Foreskin keratinocyte (primary cell): ENCODE measurements at places on chromosomes 7 and 10. TPM values are rescaled to one million over a fixed set of nuclear protein-coding genes. Genes with fewer than 3 reads are reported as not detected.

Gene MRLN
- total RNA-seq, result not detected in 2 replicates

- no peak for DNase-seq
Measured at GRCh38 chr10:3404381-3404780, 231.8 kb upstream of the PITRM1 start.

Gene MEOX2
- total RNA-seq, result not detected in 2 replicates

Gene NACAD
- 4.4 and 5.3 TPM in 2 replicates for total RNA-seq

DNA sequence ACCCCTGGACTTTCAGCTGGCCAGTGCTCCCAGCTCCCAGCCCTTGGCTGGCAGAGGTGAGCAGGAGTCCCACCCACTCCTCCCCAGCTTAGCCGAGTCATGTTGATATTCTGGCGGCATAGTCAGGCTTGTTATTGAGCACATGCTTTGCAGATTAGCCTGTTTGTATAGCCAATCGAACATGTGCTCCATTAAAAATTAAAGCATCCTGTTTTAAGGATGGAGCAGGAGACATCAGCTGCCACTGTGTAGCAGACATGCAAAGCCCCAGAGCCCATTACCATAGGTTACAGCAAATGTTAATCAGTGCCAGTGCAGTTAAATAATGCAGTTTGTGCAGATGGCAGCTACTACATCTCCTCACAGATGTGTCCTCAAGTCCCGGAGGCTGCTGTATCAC is 574.6 kb upstream of the GALNT17 start:
- no peak for DNase-seq

Gene RADIL
- 0.04 and 0.07 TPM in 2 replicates for total RNA-seq

GRCh38 chr10:49082766-49083165 is 32.6 kb downstream of the VSTM4 start:
- DNase-seq, result no peak

GRCh38 chr10:29908962-29909361 is 150.4 kb downstream of the JCAD start:
- no peak for DNase-seq

DNA sequence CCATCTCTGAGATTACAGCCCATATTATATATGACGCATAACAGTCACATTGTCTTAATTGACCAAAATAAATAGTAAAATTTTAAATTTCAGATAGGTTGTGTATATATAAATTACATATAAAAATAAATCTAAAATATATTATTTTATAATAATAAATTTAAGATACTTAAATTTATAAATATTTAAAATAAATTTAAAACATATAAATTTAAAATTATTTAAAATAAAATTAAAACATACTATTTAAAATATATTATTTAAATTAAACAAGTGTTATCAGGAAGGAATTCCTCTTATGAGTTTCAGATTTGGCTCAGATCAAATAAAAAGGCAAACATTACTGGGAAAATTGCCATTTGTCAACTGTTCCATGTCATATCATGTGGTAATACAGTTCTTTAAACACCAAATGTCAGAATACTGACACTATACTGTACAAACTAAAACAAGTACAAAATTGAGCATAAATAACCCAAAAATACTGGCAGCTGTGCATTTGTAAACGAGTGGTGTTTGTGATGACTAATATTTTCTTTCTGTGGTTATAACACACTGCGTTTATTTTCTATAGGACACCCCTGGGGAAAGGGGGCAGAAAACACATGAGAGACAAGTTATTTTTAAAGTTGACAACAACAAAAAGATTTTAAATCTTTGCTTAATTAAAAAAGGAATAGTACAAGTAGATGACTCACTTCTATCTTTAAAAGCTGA is 71.3 kb upstream of the DGKB start:
- DNase-seq, result no peak

Gene CALML3
- total RNA-seq, result 2.7 and 4.7 TPM in 2 replicates

Gene LRIT2
- not detected in 2 replicates for total RNA-seq

Gene OR2A42
- not detected in 2 replicates for total RNA-seq

DNA sequence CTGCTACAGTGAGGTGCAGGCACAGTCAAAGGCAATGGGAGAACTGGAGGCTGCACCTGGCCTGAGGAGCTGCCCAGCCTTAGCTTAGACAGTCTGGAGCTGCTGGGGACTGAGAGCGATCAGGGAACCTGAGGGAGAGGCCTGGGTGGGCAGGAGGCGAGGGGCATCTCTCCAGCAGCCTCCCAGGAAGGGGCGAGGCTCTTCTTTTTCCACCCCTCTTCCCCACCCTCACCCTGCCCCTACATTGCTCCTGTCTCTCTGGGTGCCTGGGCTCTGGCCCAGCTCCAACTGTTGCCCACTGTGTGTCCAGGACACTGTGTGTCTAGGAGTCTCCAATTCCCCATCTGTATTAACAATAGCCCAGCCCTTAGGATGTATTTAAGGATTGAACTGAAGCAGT is 36.9 kb downstream of the TBATA start:
- no peak for DNase-seq

DNA sequence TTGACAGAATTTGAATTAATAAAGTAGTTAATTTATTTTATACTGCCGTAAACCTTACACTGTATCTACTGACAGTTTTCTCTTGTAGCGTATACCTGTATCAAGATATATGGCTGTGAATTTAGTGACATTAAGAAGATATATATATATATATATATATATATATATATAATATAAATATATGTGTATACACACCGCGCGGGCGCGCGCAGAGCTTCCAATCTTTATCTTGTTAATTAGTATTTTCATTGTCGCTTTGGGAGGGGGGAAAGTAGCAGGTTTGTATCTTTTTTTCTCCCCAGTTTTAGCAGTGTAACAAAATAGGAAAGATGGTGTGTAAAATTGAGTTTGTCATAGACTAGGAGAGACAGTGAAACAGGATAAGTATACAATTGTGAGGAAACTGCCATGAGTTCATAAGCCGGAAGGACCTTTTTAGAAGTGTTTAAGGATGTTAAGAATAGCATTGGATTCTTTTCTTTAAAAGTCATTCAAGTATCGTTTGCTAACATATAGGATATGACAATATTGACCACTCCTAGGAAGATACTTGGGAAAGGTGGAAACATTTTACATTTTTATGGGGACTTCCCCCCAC is 2.0 kb downstream of the PLEKHA1 start:
- DNase-seq, result no peak

Gene VIPR2
- total RNA-seq, result not detected in 2 replicates

Gene PIP
- not detected in 2 replicates for total RNA-seq

- DNase-seq, result no peak
Measured at GRCh38 chr10:86876748-86877147, 80.7 kb downstream of the MMRN2 start.

- no peak for DNase-seq
Measured at GRCh38 chr7:26546508-26547053, 254.9 kb downstream of the SNX10 start.

Gene ECD
- total RNA-seq, result 24.2 and 25.0 TPM in 2 replicates

DNA sequence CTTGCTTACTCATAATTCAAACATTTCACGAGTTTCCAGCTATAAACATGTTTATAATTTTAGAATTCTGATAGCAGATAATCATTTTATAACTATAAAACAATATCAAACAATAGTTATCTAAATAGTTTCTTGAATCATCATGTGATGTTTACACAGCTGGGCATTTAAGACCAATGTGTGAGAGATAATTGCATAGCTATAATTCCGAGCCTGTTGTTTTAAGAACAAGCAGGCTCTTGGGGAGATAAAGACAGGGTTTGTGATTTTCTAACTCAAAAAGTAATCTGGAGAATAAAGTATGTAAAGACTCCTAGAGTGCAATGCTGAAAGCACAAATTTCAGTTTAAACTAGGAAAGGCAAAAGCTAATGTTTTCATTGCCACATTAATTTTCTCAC is 331.2 kb downstream of the LRRTM3 start:
- DNase-seq, result no peak

DNA sequence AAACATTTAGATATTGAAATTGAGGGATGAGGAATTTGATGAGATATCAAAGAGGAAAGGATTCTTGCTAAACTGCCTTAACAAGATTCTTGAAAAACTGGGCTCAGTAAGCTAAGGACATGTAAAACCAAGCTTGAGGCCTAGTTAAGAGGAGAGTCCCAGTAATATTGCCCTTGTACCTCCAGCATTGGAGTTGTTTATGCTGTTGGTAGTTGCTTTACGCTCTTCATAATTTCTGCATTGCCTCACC is 156.1 kb upstream of the TRIM24 start:
- peak; percentile 11 for DNase-seq

DNA sequence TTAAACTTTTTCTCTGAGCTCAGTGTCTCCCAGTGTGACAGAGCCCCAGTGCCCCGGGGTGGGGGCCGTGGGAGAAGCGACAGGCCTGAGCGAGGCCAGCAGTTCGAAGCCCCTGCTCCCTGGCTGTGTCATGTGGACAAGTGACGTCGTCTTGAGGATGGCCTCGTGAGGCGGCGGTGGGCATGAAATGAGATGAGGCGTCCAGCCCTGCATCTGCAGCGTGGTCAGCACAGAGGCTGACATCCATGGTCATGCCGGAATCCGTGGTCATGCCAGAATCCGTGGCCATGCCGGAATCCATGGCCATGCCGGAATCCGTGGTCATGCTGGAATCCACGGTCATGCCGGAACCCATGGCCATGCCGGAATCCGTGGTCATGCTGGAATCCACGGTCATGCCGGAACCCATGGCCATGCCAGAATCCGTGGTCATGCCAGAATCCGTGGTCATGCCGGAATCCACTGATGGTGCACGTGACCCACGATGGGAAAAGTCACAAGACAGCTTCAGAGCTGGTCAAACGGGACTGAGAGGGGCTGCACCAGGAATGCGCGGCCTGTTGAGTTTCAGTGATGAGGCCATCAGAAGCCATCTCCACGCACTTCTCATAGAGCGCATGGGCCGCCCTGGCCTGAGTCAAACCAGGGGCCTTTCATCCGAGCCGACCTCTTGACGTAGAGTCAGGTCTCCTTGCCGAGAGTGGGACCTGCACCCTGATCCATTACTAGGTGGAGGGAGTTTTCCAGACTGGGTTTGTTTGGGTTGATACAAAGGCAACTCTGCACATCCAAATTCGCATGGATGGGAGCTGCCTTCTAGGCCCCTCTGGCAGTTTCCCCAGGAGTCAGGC is 342.5 kb downstream of the PTPRN2 start:
- DNase-seq, result no peak

DNA sequence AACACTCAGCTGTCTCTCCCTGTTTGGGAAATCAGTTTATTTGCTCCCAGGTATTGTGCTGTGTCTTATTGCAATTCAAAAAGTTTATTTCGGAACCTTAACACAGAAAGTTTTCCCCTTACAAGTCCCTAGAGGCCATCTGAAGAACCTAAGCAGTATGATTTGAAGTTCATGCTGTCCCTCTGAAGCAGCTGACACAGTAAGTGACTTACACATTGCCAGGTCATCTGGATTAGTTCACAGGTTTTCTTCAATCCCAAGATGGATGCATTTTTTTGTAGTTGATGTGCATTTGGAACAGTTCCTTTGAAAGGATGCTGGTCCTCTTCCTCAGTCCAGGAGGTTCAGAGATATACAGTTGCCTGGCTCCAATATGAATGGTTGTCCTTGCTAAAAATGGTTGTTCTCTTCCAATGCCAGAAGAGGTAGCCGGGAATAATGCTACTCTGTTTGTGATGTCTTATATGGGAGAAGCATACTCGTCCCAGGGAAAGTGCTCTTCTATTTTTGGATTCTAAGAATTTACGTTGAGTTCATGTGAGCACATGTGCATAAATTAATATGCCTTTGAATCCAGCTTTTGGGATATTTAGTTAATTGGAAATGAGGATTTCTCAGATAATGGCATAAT is 183.5 kb upstream of the PHYHIPL start:
- DNase-seq, result no peak

GRCh38 chr10:69287181-69287580 is 8.9 kb downstream of the HK1 start:
- DNase-seq, result no peak

GRCh38 chr10:124596962-124597845 is 135.6 kb downstream of the LHPP start:
- DNase-seq, result no peak

Gene CCNJ
- 7.9 and 8.5 TPM in 2 replicates for total RNA-seq

GRCh38 chr7:94183891-94184290 is 179.7 kb upstream of the BET1 start:
- no peak for DNase-seq

- no peak for DNase-seq
Measured at GRCh38 chr7:42880392-42880791, 31.5 kb downstream of the C7orf25 start.

- peak; percentile 75 for DNase-seq
Measured at GRCh38 chr7:40220421-40220911, 85.7 kb downstream of the SUGCT start.

GRCh38 chr7:69845721-69846495 is 247.6 kb downstream of the AUTS2 start:
- no peak for DNase-seq

GRCh38 chr7:55775051-55775420 is 87.5 kb downstream of the SEPTIN14 start:
- DNase-seq, result no peak

DNA sequence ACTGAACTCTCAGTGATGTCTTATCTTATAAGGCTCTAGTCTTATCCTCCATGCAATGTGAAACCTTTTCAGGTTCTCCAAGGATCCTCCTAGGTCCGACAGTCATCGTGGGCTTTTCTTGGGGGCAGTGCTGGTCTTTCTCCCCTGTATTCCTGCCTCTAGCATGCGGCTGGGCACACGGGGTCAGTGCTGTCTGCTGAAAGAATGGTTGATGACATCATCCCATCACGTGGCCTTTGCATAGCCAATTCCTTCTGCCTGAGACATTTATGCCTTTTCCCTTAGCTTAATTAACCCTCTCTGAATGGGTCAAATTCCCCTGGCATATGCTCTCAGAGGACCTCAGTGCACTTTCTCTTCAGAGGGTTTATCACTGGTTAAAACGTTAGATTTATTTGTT is 27.0 kb upstream of the KCNK18 start:
- no peak for DNase-seq

DNA sequence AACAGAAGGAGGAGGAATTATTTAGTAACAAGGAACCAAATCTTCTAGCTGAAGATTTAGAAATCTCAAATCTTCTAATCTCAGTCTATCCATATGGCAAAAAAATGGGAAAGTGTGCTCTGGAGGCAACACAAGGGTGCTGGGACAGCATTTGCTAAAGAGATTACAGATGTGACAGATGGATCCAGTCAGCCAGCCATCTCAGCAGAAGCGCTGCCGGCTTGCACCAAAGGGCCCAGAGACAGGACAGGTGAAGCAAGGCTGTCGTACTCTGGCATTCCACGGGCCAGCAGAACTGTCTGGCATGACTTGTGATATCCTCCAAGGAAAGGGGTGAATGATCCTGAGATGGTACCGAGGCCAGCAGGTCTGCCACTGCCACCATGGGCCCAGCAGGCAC is 45.7 kb upstream of the GJD4 start:
- DNase-seq, result no peak

DNA sequence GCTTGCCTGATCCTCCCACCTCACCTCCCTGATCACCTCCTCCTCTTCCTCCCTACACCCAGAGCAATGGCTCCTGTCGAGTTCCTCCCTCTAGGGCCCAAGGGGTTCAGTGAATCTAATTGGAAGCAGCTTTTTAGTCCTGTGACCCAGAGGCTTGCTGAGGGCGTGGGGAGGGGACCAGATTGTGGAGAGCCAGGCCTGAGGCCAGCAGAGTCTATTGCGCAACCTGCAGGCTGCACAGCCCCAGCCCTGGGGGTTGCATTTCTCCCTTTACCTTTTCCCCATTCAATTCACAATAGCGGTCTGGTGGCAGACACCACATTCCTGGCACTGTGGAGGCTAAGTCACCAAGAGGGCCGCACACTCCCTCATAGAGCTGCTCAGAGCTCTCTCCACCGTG is 32.5 kb downstream of the GHRHR start:
- no peak for DNase-seq

Gene CUL1
- total RNA-seq, result 58.8 and 63.3 TPM in 2 replicates
